Esophagus (tissue), 2 donors: ENCODE measurements at places on chromosomes 7 and 10. TPM values are rescaled to one million over a fixed set of nuclear protein-coding genes. Genes with fewer than 3 reads are reported as not detected.

Gene MMRN2
- 6.4 TPM for polyA plus RNA-seq

Gene ZMIZ2
- 22.5 TPM for polyA plus RNA-seq

Gene BMPR1A
- polyA plus RNA-seq = 2.5 TPM

Gene ATP6V0A4
- polyA plus RNA-seq = 1.3 TPM

Gene ODAD2
- polyA plus RNA-seq = 0.31 TPM

Gene TFR2
- 0.53 TPM for polyA plus RNA-seq

Gene FKBP9
- 22.6 TPM for polyA plus RNA-seq

Gene PRKCQ
- 0.62 TPM for polyA plus RNA-seq

Gene ACBD7
- 0.09 TPM for polyA plus RNA-seq

Gene CPVL
- polyA plus RNA-seq = 9.5 TPM

Gene SLC16A9
- 6.8 TPM for polyA plus RNA-seq

Gene VAX1
- polyA plus RNA-seq = not detected

Gene CTTNBP2
- 12.7 TPM for polyA plus RNA-seq

Gene C10orf105
- 0.02 TPM for polyA plus RNA-seq

Gene SRRM3
- 23.6 TPM for polyA plus RNA-seq

Gene FXYD4
- polyA plus RNA-seq = not detected

Gene CADPS2
- 1.6 TPM for polyA plus RNA-seq

Gene CDH23
- 3.2 TPM for polyA plus RNA-seq

Gene CCL24
- 0.68 TPM for polyA plus RNA-seq

Gene HOXA1
- 1.5 TPM for polyA plus RNA-seq

Gene IGFBP3
- 19.8 TPM for polyA plus RNA-seq

Gene RAMP3
- 12.1 TPM for polyA plus RNA-seq

Gene TMEM236
- polyA plus RNA-seq = 0.08 TPM

Gene CACNA2D1
- polyA plus RNA-seq = 0.90 TPM

Gene TSC22D4
- polyA plus RNA-seq = 60.0 TPM

Gene OR2A42
- not detected for polyA plus RNA-seq

Gene VIPR2
- polyA plus RNA-seq = 0.40 TPM

Gene NEURL1
- polyA plus RNA-seq = 0.11 TPM

Gene STAM
- 9.3 TPM for polyA plus RNA-seq

Gene PRLHR
- polyA plus RNA-seq = not detected

Gene TMEM273
- polyA plus RNA-seq = 3.8 TPM

Gene STEAP2
- polyA plus RNA-seq = 2.1 TPM

Gene HNRNPF
- polyA plus RNA-seq = 59.1 TPM
